NCI-H1930 (cell line): ENCODE measurements at places on chromosomes 2 and 18.

DNA sequence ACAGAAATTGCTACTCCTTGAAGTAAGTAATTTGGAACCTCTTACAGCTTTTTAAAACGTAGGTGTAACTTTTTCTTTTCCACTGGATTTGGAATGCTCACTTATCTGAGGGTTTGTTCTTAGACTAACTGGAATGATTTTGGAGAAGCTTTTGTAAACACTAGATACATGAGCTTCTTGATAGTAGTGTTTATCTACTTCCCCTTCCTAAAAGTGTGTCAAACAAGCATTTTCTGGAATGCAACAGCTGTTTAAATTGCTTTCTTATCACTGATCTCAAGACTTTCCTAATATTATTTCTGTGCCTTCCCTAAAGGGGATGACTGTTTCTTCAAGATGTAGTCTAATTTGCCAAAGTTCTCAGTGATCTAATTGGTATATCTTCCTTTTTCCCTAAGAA, 282.6 kb downstream of the CCDC178 start:
- no peak for DNase-seq

GRCh38 chr2:160940699-160941098, 219.5 kb upstream of the TANK start:
- DNase-seq: no peak

GRCh38 chr2:233444501-233444900, 90.2 kb downstream of the DGKD start:
- DNase-seq: no peak

DNA sequence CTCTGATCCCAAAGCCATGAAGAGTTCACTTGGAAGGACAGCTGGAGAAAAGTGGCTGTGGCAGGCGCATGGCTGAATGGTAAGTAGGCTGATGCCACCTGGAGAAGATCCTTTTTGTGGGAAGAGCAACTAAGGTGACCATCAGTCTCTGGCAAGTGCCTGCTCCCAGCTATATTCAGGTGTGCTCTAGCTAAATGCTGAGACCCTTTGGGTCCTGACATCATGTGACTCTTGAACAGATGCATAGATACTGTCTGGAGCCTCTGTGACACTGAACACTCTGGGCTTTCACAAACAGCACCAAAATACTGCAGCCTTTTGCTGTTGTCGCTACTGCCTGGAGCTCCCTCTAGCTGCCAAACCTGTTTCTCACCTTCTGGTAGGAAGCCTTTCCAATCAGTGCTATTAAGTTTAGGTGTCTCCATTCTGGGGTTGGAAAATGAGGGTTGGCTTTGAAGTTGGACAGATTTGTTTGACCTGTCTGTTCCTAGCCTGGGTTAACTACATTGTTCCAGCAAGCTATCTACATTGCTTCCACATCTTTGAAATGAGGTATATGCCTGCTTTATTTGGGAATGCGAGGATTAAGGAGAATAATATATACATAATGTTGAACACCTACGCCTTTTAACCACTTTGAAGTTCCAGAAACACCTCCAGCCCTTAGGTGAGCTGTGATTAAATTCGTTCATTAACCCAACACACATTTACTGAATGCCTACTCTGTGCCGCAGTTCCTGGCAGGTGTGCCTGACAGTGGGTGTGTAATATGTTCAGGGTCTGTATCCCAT, 3.1 kb downstream of the EGR4 start:
- DNase-seq: no peak

GRCh38 chr2:209817844-209818271, 46.2 kb downstream of the UNC80 start:
- no peak for DNase-seq
